ENCODE measurements at places on chromosomes 7 and 10. TPM values are rescaled to one million over a fixed set of nuclear protein-coding genes. Genes with fewer than 3 reads are reported as not detected.

Gene ANKRD26
- 5.5 TPM for total RNA-seq

Gene HOXA1
- total RNA-seq, result 2.8 TPM

Gene TPST1
- 11.4 TPM for total RNA-seq

Gene STOX1
- 5.9 TPM for total RNA-seq

Gene CLCN1
- total RNA-seq, result 0.47 TPM

Gene ACSM6
- not detected for total RNA-seq

Gene AKR1C2
- 0.25 TPM for total RNA-seq

Gene LLCFC1
- total RNA-seq, result not detected

Gene OPN4
- total RNA-seq, result not detected

Gene PRTFDC1
- not detected for total RNA-seq

Gene SPDYE8
- not detected for total RNA-seq

Gene GLI3
- 0.07 TPM for total RNA-seq

Gene MGAM2
- 0.05 TPM for total RNA-seq

Gene PNLIPRP2
- 1.1 TPM for total RNA-seq

Gene MACC1
- total RNA-seq, result 9.8 TPM

Gene NEURL1
- 1.4 TPM for total RNA-seq

Gene SPDYE2
- not detected for total RNA-seq

Gene SLC29A4
- total RNA-seq, result 24.5 TPM

Gene SFTPA1
- 6.5 TPM for total RNA-seq

Gene MYH16
- 0.57 TPM for total RNA-seq

Gene C10orf71
- total RNA-seq, result not detected

Gene TRIL
- not detected for total RNA-seq

Gene MPLKIP
- 49.4 TPM for total RNA-seq

Gene TUBB8
- total RNA-seq, result 0.39 TPM

Gene METTL27
- total RNA-seq, result 30.4 TPM

Gene WNT8B
- total RNA-seq, result not detected

Gene ASB10
- total RNA-seq, result not detected

Gene TRPV5
- not detected for total RNA-seq

Gene PPP1R17
- total RNA-seq, result not detected

Gene KAZALD1
- total RNA-seq, result 16.0 TPM

Gene FAM25G
- not detected for total RNA-seq

Gene CTAGE4
- 6.0 TPM for total RNA-seq

Gene FLNC
- total RNA-seq, result 42.8 TPM

Gene UTF1
- total RNA-seq, result not detected

Gene OR2A12
- total RNA-seq, result not detected

Gene DOCK1
- total RNA-seq, result 46.5 TPM

Gene NPFFR1
- total RNA-seq, result 0.02 TPM

Gene SUN3
- 4.5 TPM for total RNA-seq

Gene KCNIP2
- 8.5 TPM for total RNA-seq

Gene GFRA1
- 0.30 TPM for total RNA-seq

Gene OPN1SW
- total RNA-seq, result not detected

Gene FAM180A
- total RNA-seq, result 0.59 TPM

Gene CYP3A4
- 0.25 TPM for total RNA-seq

Gene TMEM209
- 35.8 TPM for total RNA-seq

Gene LCOR
- total RNA-seq, result 59.9 TPM

Gene MAPK8
- total RNA-seq, result 71.0 TPM

Gene OR6B1
- total RNA-seq, result not detected

Gene NKX2-3
- total RNA-seq, result not detected

Gene CC2D2B
- 0.20 TPM for total RNA-seq

Gene FZD8
- total RNA-seq, result 0.22 TPM

Gene CDC14C
- total RNA-seq, result not detected

Gene ZMIZ2
- 91.3 TPM for total RNA-seq

Gene AEBP1
- total RNA-seq, result 0.49 TPM

Gene CFAP58
- 0.91 TPM for total RNA-seq

Gene C10orf67
- not detected for total RNA-seq
